Ascending aorta (tissue), 2 donors: ENCODE measurements at places on chromosomes 11 and 22.

DNA sequence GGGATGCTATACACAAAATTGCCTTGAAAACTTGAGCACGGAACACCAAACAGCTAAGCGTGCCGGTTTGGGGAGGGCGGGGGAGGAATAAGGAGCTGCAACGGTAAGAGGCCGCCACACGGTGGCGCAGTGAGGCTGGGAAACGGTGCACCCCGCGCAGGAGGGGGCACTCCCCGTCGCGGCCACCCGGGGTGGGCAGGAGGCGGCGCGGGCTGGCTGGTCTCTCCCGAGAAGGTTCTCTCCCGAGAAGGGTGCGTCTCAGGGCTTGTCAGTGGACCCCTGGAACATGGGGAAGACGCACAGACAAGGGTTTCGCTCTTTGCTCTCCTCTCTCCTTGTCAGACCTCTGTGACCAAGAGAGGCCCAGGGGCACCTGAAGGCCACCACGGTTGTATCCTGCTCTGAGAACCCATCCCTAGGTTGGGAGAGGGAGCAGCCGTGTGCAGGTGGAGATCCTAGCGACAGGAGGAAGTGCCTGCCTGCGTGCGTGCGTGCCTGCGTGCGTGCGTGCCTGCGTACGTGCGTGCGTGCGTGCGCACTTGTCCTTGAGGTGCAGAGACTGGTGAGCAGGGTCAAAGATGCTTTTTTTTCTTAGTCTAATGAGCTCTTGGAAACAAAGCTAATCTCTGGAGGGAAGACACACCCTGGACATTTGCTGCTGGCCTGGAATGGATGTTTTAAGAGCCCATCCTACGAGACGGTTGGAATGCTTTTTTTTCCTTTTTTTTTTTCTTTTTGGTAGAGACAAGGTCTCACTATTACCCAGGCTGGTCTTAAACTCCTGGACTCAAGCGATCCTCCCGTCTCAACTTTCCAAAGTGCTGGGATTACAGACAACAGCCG is 18.1 kb upstream of the JAM3 start:
- peak; percentile 85 for DNase-seq

DNA sequence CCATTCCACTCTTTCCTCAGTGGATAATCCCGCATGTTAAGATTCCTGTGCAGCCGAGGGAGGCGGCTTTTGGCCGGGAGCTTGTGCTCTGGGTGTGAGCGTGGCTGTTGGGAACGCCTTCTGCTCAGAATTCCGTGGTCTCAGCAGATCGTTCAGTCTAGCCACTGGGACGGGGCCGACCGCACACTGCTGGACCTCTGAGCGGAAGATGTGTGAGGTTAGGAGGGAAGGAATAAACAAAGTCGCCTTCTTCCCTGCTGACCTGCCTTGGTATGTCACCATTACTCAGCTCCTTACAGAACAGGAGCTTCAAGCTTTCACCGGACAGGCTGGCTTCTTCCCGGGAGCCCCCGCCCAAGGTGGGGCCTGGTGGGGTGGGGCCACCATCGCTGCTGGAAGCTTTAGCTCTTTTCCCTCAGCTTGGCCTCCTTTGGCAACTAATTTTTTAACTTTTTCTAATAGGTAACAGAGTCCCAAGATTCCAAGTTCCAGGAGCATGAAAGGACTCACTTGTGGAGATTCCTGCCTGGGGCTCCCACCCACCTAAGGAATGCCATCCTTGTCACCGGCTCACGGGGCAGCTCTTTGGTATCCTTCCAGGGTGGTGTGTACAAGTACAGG is 22.5 kb upstream of the SEPTIN5 start:
- no peak for DNase-seq

GRCh38 chr11:76152086-76152681 is 54.1 kb downstream of the WNT11 start:
- DNase-seq = peak; percentile 62

GRCh38 chr22:27431896-27432295 is 369.7 kb downstream of the MN1 start:
- no peak for DNase-seq

DNA sequence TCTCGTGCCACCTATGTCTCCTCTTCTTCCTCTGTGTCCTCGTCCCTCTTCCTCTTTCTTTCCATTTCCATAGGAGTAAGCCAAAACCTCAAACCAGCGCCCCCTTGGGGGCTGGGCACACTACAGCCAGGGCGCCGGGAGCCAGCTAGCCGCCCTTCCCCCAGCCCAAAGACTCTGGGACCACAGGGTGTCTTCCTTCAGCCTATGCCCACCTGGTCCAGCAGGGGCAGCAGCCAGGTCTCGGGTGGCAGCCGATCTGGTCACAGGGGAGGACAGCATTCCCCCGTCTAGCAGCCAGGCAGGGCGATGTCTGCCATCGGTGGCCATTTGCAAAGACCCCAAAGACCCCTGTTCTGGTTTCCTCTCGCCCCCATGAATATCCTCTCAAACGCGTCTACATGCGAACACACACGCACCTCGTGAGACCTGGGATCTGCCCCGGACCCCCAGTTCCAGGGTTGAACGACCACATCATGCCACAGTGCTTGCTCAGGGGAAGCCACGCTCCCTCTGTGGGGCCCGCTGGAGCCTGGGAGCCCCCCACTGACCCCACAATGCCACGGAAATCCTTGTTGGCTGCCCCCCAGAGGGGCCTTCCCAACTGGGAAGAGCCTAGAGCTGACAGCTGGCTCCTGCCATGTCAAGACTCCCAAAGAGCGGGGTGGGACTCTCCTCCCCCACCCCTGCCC is 546.0 kb upstream of the CCDC179 start:
- DNase-seq = peak; percentile 63

- no peak for DNase-seq
These were observed 942.3 kb downstream of the NTM start for GRCh38 chr11:132312701-132313111.

GRCh38 chr22:30196880-30197336 is 49.7 kb downstream of the LIF start:
- DNase-seq = no peak

GRCh38 chr22:20109411-20110358 is 6.2 kb upstream of the RANBP1 start:
- no peak for DNase-seq

- no peak for DNase-seq
These were observed 798.4 kb upstream of the TENM4 start for GRCh38 chr11:80239217-80239616.

GRCh38 chr11:66762088-66762487 is 33.1 kb upstream of the SPTBN2 start:
- no peak for DNase-seq

GRCh38 chr11:17156283-17156682 is 51.5 kb downstream of the PIK3C2A start:
- DNase-seq = no peak

DNA sequence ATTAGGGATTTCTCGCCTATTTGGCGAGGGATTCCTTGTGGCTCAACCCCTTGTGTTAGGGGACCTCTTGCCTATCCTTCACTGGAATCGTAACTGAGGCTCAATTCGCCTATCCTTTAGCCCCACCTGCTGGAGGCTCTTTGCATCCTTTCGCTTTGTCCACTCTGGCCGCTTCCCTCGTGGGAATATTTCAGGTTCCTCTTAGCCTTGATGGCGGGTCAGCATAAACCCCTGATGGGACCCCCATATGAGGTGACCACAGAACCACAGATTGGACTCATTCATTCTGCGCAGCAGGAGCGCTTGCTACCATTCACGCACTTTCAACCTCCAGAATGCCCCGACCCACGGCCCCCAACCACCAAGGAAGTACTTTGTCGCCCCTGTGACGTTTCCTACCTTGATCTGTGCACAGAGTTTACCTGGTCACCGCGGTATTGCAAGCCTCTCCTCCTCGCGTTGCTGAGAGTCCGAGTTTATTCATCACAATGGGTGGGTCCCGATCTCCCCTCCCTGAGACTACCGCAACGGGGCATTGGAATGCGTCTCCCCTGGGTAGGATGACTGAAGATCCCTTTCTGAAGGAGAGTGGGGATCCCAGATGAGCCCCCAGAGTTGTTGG is at the start of gene OR52N2:
TSS of gene OR52N2 (plus strand) at position 425 of the 622 bp plus-strand sequence. CDS start 11,412 bp downstream, outside the sequence.
- no peak for DNase-seq

- no peak for DNase-seq
These were observed 33.8 kb downstream of the OR2AG2 start for GRCh38 chr11:6737872-6738466.

- no peak for DNase-seq
These were observed 6.9 kb upstream of the P4HA3 start for GRCh38 chr11:74318241-74318932.

GRCh38 chr11:110027627-110028371 is 65.4 kb upstream of the ZC3H12C start:
- DNase-seq = no peak

DNA sequence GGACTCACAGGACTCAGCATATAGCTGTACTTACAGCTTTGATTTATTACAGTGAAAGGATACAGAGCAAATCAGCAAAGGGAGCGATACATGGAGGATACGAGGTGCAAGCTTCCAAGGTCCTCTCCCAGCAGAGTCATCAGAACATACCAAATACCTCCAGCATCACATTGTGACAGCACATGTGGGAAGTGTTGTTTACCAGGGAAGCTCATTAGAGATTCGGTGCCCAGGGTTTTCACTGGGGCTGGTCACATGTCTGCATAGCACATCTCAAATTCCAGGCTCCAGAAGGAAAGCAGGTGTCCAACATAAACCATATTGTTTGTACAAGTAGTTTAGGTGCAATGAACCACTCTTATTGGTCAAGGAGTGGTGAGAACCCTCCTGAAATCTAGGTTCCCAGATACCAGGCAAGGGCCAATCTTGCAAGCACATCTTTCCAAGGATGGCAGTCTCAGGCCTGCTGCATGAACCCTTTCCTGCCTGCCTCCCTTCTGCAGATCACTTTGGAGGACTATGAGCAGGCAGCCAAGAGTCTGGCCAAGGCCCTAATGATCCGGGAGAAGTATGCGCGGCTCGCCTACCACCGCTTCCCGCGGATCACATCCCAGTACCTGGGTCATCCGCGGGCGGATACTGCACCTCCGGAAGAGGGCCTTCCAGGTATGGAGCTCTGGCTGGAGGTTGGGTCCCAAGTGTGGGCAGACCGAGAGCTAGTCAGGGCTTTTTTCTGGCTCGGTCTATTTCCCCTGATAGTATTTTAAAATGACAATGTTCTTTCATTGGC is 26.7 kb downstream of the AMPD3 start:
- no peak for DNase-seq

GRCh38 chr11:4645974-4646373 is 2.2 kb downstream of the OR51E1 start:
- DNase-seq = no peak

- no peak for DNase-seq
These were observed 41.8 kb downstream of the XKR3 start for GRCh38 chr22:16783453-16783852.

- DNase-seq = no peak
These were observed 303.1 kb upstream of the MPPED2 start for GRCh38 chr11:30889143-30889794.

- no peak for DNase-seq
These were observed 19.3 kb upstream of the TMEM9B start for GRCh38 chr11:8983552-8983951.

DNA sequence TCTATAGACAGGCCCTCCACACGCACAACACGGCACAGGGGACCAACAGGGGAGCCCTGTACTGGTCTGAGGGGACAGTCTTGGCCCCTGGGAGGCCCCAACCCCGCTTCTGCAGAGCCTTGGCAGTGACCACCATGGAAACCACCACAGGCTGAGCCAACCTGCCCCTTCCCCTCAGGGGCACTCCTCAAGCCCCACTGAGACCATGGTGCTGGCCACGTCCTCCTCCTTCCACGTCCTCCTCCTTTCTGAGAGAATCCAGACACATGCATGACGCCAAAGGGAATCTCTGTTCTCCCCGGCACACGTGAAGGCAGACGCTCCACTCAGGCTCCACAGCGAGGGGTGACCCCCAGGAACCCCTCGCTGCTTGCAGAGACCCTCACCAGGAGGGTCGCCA is 2.7 kb downstream of the BRD1 start:
- no peak for DNase-seq

- DNase-seq = no peak
These were observed 125.5 kb upstream of the NCAM1 start for GRCh38 chr11:112835591-112836255.

DNA sequence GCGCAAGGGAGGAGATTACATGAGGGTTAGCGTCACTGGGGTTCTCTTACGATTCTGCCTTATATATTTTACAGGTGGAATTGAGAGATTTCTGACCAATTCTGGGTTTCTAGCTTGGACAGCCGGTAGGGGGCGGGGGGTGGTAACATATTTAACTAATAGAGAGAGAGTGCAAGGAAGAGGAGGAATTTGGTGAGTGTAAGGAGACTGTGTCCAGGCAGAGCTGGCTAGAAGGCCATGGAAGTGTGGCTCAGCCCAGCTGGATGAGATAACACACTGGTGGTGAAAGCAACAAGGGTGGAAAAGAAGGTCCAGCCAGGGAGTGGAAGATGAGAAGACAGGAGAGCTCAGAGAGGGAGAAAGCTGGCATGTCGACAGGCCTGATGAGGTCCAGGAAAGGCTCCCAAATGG is 56.5 kb downstream of the ST3GAL4 start:
- DNase-seq = no peak

DNA sequence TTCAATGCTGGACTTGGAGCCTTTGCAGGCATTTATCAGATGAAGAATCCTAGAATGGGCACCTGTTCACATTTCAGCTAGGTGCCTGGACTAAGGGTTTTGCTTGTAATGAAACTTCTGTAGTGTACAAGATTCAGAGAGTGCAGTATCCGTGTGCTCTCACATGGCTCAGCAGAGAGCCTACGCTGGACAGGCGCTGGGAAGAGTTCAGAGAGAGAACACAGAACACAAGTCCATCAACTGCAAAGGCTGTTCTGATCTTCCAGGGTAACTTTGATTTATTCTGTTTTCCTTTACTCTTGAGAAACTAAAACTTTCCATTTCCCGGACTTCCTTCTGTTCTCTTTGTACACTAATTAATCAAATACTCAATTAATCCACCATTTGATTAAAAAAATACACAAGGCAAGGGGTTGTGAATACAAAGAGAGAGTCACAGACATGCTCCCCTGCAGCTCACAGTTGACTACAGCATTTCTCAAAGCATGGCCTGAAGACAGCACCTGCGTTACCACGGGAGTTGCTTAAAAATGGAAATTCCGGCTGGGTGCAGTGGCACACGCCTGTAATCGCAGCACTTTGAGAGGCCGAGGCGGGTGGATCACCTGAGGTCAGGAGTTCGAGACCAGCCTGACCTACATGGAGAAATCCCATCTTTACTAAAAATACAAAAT is 393.7 kb downstream of the LARGE1 start:
- no peak for DNase-seq

- no peak for DNase-seq
These were observed 12.8 kb downstream of the CAPRIN1 start for GRCh38 chr11:34064291-34064690.

DNA sequence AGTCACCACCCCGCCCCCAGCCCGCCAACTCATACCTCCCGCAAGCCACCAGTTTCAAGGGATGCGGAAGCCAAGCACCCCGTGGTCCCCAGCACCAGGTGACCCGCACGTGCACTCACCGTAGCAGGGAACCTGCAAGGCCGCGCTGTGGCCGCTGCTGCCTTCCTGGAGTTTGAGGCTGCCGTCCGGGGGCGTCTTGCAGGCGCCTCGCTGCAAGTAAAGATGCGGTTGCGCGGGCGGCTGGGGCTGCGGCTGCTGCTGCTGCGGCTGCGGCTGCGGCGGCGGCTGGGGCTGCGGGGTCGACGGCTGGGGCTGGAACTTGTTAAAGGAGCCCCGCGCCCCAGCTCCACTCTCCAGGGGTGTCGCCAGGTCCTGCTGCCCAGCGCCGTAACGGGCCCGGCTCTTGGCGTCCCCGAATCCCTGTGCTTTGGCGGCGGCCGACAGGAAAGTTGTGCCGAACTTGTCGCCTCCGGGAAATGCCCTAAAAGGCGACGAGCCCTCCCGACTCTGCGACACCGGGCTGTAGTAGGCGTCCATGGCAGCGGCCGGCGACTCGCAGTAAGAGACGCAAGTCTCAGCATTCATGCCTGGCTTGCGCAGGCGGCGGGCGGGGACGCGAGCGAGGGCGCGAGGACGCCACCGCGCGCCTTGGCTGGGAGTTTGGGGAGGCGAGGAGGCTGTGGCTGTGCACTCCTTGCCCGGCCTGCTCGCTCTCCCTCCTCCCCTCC is at the start of gene ALX4:
TSS of gene ALX4 (minus strand) at position 662 of the 728 bp plus-strand sequence. CDS start at position 585, 77 bp downstream.
- DNase-seq = no peak
